ENCODE measurements at places on chromosomes 1 and 21.

GRCh38 chr1:7580923-7581753, 190.0 kb upstream of the VAMP3 start:
- H3K36me3 ChIP-seq, result no peaks in the 10 kb centered on the region
- DNase-seq, result no peak
- H3K4me3 ChIP-seq, result no peak overlapping the region

DNA sequence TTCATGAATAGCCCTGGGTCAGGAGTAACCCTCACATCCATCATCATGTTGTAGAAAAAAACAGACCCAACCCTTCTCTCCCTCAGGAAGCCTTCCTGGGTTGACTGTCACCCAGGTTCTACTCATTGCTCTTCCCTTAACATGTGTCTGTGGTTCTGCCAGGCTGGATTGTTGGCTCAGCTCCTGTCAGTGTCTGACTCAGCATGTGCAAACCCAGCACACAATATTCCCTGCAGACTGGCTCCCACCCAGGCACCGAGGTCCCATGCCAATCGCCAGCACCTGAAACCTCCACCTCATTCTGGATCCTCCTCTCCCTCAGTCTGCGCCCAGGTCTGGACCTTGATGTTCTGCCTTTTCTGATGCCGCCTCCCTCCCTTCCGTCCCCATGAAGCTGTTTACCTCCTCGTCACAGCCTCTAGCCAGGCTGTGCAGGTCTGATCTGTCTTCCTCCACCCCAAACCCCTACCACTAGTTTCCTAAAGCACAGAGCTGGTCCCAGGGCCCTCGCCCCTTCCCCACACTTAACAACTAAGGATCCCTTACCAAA, 4.3 kb upstream of the S100A8 start:
- no peaks in the 10 kb centered on the region for H3K4me1 ChIP-seq
- no peaks in the 10 kb centered on the region for H3K27me3 ChIP-seq
- no peak for DNase-seq
- H3K27ac ChIP-seq, result no peak overlapping the region
- H3K36me3 ChIP-seq, result no peaks in the 10 kb centered on the region
- H3K4me3 ChIP-seq, result no peak overlapping the region

- no peak overlapping the region for H3K4me3 ChIP-seq
- no peaks in the 10 kb centered on the region for H3K27me3 ChIP-seq
- DNase-seq, result no peak
- no peaks in the 10 kb centered on the region for H3K36me3 ChIP-seq
- H3K27ac ChIP-seq, result no peak overlapping the region
Observed at GRCh38 chr21:31847761-31848160, 25.1 kb upstream of the HUNK start.

DNA sequence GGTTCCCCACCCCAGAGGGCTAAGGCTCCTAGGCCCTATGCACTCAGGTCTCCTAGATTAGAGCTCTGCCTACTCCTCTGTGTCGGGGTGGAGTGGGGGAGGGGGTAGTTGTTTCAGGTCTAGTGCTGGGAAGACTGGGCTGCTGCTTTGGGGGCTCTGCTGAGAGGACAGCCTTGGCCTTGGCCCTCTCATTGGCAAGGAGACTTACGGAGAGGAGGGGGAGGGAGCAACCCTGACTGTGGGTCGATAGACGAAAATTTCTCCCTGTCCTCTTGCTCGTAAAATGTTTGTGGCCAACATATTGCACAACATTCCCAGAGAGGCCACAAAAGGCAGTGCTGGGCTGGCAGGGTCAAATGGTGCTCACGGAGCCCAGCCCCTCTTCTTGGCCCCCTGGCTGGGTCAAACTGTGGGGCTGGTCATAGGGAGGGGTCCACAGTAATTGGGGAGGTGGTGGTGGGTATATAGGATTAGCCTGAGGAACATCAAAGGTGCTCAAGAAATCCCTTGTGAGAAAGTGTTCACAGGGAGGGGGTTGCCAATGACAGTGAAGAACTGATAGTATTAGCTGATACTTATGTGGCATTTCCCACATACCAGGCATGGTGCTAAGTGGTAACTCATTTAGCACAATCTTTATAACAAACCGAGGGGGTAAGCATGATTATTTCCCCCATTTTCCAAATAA, 8.5 kb upstream of the DMBX1 start:
- H3K36me3 ChIP-seq, result no peaks in the 10 kb centered on the region
- DNase-seq, result no peak
- H3K27ac ChIP-seq, result no peak overlapping the region
- no peaks in the 10 kb centered on the region for H3K4me1 ChIP-seq
- no peak overlapping the region for H3K4me3 ChIP-seq

GRCh38 chr1:207825409-207825695, 73.5 kb downstream of the CD46 start:
- DNase-seq, result no peak
- peaks cover 53% of the 10 kb centered on the region for H3K4me1 ChIP-seq
- H3K27me3 ChIP-seq, result no peaks in the 10 kb centered on the region
- peak overlapping the region; percentile 95 for H3K27ac ChIP-seq
- H3K4me3 ChIP-seq, result peak overlapping the region; percentile 79

DNA sequence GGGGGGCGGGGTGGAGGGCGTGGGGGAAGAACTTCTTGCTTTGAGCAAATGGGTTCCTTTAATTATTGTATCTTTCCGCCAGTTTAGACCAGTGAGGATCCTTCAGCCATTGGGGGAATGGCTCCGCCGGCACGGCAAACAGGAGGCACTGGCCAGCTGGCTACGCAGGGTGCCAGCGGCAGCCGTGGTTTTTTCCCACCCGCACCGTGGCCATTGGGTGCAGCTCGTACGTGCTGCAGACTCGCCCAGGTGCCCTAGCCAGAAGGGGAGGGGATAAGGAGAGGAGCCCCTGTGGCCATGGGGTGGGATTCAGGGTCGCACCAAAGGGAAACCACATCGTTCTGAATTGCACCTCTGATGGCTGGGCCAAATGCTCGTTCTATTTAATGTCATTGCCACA, 65.6 kb downstream of the RGSL1 start:
- no peaks in the 10 kb centered on the region for H3K27me3 ChIP-seq
- H3K36me3 ChIP-seq, result no peaks in the 10 kb centered on the region
- no peak overlapping the region for H3K4me3 ChIP-seq
- no peaks in the 10 kb centered on the region for H3K4me1 ChIP-seq

DNA sequence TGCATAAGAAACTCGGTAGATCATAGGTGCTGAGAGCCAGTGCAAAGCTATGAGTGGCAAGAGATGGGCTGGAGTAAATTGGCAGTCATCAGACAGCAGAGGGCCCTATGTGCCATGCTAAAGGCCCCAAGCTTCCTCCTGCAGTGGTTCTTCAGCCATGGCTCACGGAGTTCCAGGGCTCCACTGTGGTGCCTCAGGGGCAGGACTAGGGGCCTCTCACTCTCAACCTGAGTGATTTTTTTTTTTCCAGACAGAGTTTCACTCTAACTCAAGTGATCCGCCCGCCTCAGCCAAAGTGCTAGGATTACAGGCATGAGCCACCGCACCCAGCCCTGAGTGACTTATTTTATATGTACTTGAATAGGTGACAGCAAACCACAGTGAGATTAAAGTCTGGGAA, 10.4 kb upstream of the GJA8 start:
- no peaks in the 10 kb centered on the region for H3K4me1 ChIP-seq
- no peak for DNase-seq
- H3K27me3 ChIP-seq, result no peaks in the 10 kb centered on the region
- H3K27ac ChIP-seq, result no peak overlapping the region
- H3K36me3 ChIP-seq, result no peaks in the 10 kb centered on the region

DNA sequence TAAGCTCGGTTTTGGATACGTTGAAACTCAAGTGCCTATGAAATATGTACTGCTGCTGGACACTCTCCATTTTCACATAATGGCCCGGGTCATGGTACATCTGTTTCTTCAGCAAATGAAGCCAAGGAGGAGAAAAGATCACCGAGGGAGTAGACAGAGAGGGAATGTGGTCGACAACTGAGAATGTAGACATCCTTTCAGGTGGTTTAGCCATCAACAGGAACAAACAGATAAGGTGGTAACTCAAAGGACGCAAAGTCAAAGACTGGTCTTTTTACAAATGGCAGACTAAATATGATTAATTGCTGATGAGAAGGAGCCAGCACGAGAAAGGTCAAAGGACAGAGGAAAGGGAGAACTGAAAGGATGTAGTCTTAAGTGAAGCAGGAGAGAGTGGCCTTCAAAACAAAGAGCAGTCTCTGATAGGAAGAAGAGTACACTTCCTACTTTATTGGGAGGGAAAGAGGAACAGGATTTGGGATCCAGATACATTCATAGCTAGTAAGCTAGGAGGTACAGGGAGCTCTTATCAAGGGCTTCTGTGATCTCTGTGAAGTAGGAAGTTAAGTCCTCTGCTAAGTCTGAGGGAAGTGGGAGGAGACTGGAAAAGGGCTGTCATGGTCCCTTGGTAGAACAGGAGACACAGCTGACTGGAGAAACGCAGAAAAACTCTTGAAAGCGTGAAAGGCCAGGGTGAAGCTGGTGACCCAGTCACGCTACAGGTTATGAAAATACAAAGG, 28.3 kb downstream of the NUP133 start:
- H3K27me3 ChIP-seq, result no peaks in the 10 kb centered on the region
- H3K36me3 ChIP-seq, result peaks cover 78% of the 10 kb centered on the region
- DNase-seq, result no peak
- no peak overlapping the region for H3K4me3 ChIP-seq
- H3K4me1 ChIP-seq, result no peaks in the 10 kb centered on the region
- no peak overlapping the region for H3K27ac ChIP-seq

DNA sequence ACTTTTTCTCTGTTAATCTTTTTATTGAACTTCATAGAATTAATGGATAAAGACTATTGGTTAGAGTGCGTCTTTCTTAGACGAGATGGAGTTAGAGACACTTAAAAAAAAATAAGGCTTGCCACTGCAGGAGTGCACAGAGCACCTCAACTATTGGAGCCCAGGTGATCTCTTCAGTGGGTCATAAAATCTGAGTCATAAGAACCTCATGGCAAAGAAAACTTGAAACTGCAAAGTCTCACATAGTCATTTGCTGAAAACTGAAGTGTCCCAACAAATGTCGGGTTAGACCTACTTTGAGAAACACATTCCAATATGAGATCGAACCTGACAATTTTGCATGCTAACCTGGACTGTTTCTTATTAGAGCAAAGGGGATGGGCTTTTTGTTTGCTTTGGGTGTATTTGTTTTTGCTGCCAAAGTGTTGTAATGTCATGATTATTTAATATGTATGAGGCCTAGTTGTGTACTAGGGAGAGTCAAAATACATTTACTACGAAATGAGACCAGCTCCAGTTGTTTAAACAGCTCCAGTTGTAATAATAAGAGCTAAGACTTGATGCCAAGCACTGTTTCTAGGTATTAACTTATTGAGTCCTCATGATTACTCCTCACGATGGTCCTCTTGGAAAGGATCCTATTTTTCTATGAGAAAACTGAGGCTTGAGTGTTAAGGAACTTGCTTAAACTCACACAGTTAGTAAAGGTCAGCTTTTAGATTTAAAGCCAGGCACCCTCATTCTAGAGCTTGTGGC, 65.1 kb downstream of the DDR2 start:
- H3K4me3 ChIP-seq, result no peak overlapping the region
- H3K36me3 ChIP-seq, result no peaks in the 10 kb centered on the region
- DNase-seq, result no peak
